ENCODE measurements at places on chromosomes 1 and 21.
A peak's percentile ranks its signal among the peaks of the same experiment; 100 is the strongest.

DNA sequence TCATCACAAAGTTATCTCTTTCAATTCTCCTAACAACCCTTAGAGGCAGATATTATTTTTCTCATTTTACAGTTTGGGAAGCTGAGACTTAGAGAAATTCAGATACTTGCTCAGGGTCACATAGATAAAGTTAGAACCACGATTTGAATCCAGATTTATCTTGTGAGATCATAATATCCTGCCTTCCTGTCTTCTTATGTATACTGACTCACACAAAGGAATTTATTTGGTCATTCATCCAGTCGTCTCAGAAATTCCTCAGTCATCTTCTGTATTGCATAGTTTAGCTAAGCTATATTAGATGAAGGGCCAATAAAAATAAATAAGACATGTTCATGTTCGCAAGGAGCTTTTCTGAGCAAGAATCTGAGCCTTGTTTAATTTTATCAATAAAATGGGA is 35.8 kb upstream of the RUNX1 start:
- DNase-seq: peak; percentile 95

DNA sequence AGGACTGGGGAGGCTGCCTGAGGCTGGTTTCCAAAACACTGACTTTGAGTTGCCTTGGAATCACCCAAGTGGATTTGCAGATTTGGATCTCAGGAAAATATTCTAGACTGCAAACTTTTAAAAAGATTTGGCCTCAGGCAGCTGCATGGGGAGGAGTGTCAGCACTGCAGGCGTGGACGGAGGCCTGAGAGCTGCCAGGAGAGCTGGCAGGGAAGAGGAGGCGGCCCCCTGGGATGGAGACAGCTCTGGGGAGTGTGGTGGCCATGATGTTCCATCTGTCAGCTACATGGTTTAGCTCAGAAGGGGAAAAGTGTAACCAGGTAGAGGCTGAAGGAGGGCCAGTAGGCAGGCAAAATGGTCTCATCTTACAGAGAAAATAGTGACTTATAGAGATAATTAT is 72.1 kb downstream of the VPS26C start:
- no peak for DNase-seq

- no peak for DNase-seq
These were observed 34.7 kb upstream of the POFUT2 start for GRCh38 chr21:45322231-45322959.

GRCh38 chr1:22341791-22342605 is 109.7 kb upstream of the ZBTB40 start:
- peak; percentile 8 for DNase-seq

- peak; percentile 80 for DNase-seq
These were observed 825 bp downstream of the DCAF8 start for GRCh38 chr1:160261556-160261892.

- DNase-seq: peak; percentile 83
These were observed 671 bp downstream of the OMA1 start for GRCh38 chr1:58545591-58546519.

DNA sequence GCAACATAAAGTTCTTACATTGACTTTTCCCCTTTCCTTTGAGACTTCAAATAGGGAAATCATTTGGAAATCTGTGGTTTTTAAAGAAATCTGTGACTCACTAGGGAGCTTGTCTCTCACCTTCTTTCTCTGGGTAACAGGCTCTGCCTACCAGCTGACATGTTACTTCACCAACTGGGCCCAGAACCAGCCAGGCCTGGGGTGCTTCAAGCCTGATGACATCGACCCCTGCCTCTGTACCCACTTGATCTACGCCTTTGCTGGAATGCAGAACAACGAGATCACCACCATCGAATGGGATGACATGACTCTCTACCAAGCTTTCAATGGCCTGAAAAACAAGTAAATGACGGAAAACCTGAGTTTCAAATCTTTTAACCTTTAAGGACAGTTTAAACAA is 9.2 kb upstream of the CHIA start:
- DNase-seq: no peak

GRCh38 chr1:214018386-214019268 is 30.9 kb downstream of the PROX1 start:
- no peak for DNase-seq

GRCh38 chr1:148160048-148160342 is 7.9 kb upstream of the NBPF11 start:
- no peak for DNase-seq

- no peak for DNase-seq
These were observed 105.1 kb downstream of the SEC16B start for GRCh38 chr1:177864538-177865305.

DNA sequence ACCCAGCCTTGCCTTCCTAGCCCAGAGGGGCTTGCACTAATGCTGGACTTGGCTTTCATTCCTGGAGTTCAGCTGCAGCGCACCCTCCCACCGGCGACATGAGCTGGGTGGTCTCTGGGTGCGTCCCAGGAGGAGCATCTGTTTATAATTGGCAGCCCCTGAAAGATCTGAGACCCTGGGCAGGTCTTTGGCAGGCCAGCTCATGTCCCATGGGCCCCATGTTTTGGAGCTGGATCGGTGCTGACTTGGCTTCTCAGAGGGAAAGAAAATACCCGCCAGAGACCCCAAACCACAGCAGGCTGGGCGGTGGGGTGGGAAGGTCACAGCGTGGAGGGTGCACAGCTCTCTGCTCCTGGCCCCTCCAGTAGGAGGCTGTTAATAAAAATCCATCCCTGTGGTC is 29.3 kb downstream of the DHRS3 start:
- no peak for DNase-seq

DNA sequence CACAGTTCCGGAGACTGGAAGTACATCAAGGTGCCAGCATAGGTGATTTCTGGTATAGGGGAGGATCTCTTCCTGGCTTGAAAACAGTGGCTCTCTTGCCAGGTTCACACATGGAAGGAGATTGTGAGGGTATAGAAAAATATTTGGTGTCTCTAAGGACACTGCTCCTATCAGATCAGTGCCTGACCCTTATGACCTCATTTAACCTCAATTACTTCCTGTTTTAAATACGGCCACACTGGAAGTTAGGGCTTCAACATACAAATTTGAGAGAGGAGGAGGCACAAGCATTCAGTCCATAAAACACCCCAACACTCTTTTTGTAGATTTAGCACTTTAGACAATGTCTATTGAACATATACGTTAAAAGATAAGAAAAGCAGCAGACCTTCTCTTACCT is 37.0 kb downstream of the COL6A1 start:
- no peak for DNase-seq

- no peak for DNase-seq
These were observed 7.5 kb upstream of the AHDC1 start for GRCh38 chr1:27611450-27611849.

GRCh38 chr1:26163684-26164035 is 4.8 kb downstream of the FAM110D start:
- DNase-seq: no peak
